T follicular helper cell (primary cell): ENCODE measurements at places on chromosomes 7 and 10.

DNA sequence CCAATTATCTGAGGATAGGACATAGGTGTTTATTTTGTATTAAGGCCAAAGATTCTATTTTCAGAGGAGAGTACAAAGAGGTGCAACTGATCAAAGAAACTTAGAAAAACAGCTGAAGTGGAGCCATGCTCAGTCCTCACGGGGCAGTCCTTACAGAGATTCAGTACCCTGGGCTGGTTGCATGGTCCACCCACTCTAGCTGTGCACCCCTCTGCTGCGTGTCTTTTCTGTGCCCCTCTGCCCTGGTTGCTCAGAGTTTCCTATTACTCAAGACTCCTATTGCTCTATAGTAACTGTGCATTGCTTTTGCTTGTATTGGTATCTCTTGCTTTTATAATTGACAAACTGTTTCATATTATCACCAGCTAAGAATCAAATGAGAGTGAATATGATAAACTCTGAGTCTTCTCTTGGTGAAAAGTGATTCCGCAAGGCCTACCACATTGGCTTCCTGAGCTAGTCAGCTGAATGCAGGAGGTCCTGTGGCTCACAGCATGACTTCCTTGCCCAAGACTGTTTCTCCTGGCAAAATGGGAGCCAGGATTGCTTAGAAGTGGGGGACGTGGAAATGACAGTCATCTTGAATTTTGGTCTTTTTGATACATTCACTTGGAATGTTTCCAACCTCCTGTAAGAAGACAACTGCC is 137.0 kb downstream of the GLCCI1 start:
- no peak for DNase-seq

GRCh38 chr10:125035136-125035535 is 93.2 kb downstream of the ZRANB1 start:
- no peak for DNase-seq

DNA sequence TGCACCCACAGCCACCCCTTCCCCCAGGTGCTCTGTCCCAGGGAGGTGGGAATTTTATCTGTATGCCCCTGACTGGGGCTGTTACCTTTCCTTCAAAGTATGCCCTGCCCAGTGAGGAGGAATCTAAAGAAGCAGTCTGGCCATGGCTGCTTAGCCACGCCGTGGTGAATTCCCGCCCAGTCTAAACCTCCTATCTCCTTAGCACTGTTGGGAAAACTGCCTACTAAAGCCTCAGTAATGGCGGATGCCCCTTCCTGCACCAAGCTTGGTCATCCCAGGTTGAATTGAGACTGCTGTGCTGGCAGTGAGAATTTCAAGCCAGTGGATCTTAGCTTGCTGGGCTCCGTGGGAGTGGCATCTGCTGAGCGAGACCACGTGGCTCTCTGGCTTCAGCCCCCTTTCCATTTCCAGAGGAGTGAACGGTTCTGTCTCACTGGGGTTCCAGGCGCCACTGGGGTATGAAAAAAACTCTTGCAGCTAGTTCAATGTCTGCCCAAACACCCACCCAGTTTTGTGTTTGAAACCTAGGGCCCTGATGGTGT is 87.2 kb downstream of the ABCC2 start:
- DNase-seq = no peak

GRCh38 chr7:117841611-117842010 is 31.6 kb downstream of the CTTNBP2 start:
- no peak for DNase-seq

DNA sequence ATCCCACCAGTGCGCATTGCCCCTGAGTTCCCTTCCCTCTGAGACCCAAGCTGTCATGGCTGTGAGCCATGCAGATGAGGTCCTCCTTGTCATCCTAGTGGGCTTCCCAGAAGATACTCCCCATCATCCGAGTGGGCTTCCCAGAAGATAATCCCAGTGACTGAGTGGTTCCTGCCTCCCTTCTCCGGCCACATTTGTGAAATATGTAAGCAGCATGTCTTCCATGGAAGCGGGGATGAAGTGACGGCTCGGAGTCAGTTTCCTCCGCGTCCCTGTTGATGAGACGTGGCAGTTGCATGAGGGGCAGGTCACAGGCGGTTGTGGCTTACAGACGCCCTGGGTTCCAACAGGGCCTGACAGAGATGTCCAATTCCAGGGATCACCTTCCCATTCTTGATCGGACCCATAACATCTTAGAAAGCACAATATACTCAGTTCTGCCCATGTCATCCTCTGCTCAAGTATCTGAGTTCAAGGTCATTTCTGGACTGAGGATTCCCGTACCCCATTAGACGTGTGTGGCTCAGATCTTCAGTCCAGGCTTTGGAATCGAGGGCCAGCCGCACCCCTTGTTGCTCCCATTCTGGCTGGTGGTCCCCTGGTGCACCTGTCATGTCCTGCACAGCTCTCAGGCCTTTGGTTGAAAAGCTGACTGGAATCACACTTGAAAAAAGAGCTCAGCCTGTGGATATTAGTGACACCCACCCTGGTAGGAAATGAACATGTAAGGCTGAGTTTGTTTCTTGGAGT is 166.9 kb downstream of the PTPRN2 start:
- no peak for DNase-seq

DNA sequence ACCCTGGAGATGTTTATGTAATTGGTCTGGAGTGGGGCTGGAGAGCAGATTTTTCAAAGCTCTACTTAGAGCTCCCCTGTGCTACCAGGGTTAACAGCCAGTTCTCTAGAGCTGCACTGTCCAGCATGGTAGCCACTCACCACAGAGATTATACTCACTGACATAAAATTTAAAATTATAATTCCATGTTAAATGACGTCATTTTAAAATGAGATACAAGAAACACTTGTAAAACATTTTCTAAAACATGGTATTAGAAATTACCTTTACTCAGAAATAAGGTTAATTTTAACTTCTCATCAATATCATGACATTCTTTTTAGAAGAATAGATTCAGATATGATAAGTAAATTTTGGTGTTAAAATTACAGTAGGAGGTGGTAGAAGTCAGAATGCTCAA is 306.2 kb upstream of the LRRN3 start:
- DNase-seq = no peak

DNA sequence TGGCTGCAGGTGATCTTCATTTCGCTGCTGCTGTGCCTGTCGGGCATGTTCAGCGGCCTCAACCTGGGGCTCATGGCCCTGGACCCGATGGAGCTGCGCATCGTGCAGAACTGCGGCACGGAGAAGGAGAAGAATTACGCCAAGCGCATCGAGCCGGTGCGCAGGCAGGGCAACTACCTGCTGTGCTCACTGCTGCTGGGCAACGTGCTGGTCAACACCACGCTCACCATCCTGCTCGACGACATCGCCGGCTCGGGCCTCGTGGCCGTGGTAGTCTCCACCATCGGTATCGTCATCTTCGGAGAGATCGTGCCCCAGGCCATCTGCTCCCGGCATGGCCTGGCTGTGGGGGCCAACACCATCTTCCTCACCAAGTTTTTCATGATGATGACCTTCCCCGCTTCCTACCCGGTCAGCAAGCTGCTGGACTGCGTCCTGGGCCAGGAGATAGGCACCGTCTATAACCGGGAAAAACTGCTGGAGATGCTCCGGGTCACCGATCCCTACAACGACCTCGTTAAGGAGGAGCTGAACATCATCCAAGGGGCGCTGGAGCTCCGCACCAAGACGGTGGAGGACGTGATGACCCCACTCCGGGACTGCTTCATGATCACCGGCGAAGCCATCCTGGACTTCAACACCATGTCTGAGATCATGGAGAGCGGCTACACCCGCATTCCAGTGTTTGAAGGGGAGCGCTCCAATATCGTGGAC is 1.3 kb downstream of the CNNM2 start:
- DNase-seq = no peak

DNA sequence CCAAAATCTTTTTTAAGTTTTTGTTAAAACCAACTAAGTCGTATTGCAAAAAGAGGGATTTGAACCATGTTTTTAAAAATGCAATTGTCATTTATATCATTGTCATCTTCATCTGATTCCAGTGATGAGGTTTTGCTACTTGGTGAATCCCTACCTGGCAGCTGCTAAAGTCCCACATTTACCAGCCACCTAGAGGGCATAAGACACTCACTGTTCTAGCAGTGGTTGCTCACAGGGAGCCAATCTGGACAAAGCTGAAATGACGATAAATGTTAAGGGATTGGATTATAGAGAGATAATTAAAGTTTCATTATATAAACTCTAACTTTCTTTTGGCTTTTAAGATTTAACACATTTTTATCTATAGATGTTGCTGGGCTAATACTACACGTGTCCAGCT is 18.7 kb downstream of the KIFBP start:
- DNase-seq = no peak

DNA sequence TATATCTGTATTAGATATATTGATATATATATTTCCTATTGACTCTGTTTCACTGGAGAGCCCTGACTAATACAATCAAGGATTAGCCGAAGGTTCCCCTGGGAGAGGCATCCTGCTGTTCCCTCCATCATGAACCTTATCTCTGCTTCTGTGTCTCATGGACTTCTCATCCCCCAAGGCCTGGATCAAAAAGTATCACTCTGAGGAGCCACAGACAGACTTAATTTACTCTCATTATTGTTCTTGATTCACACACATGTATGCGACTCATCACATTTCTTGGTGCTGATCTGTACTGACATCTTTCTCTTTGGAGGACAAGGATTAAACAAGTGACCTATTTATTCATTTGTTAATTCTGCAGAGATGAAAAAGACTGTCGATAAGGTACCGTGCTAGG is 550.2 kb downstream of the KCNMA1 start:
- DNase-seq = no peak

DNA sequence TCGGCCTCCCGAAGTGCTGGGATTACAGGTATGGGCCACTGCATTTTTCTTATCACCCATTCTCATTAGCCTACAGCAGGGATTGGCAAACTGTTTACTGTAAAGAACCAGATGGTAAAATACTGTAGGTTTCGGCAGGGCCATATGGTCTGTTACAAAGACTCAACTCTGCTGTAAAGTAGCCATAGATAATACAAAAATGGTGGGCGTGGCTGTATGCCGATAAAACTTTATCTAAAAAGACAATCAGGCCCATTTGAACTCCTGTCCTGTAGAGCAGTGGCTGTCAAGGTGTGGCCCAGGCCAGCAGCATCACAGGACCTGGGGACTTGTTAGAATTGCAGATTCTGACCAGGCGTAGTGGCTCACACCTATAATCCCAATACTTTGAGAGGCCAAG is 134.3 kb downstream of the CUX1 start:
- DNase-seq = no peak

DNA sequence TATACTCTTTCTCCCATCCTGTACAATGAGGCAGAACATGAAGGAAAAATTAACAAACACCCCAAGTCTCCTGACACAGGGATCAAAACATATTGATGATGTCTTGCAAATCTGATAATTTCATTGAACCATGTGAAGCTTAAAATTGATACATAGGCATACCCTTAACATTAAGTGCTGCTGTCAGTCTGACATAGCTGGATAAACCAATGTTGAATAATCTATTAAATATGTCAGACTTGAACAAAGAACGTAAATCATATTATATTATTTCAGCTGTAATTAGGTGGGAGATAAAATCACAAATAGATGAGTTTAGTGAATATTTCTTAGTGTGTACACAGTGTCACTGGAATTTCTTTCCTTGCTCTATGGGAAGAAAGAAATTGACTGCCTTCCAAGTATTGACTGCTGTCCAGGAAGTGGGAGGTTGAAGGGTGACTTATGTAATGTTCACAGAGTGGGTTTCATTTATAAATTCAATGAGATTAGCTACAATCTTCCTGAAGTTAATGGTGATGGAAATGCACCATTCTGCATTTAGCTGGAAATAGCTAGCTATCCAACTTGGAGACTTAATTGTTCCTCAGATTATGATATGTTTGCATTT is 170.8 kb downstream of the AUTS2 start:
- DNase-seq = no peak

DNA sequence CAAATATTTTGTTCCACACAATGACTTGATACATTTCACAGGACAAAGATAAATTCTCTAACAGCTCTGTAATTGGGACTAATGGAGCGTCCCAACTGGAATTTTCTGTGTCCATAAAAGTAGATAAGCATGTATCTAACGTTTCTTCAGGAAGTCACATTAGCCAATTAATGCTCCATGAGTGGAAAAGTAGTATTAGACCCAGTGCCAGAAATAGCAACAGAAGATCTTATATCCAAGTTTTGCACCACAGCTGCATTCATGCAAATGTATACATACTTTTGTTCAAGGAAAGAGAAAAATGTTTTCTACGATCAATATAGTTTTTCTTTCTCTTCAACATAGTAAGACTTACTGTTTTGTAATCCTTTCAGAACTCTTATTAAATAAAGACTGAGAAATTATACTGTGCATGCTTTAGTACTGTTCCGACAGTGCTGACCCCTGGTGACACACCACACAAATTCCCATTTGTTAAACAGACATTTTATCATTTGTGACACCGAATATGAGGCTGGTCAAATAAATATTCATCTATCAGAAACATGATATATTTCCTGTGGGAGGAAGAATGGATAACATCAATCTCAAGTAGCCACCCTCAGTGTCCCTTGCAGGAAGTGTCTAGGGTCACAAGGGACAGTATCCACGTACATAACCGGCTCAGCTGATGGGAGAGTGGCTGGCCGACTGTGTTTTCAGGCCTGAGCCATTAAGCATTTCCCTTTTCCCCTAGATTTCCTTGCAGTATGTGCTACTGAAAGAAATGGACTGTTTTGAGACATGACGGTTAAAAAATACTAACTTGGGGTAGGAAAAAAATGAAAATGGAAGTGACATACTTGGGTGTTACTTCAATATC is 102.1 kb upstream of the RSU1 start:
- DNase-seq = no peak

DNA sequence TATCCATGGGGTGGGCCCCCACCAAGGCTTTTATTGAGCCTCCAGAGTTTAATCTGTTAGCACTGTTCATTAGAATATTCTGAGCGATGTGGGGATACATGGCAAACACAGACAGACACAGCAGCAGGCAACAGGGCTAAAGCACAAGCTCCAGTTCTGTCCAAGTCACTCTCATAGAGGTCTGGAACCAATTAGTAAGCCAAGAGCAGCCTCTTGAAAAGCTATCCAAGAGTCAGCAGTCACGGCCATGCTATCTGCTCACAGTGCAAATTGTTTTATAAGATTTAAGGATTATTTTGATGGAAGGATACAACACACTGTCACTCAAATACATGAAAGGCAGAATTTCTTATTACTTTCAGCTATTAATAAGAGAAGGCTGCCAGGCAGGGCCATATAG is 86.4 kb upstream of the DGKB start:
- no peak for DNase-seq
